Epithelial cell of esophagus (primary cell): ENCODE measurements at places on chromosomes 2 and 18.

- DNase-seq = no peak
Observed at GRCh38 chr2:197251163-197251562, 59.4 kb downstream of the ANKRD44 start.

DNA sequence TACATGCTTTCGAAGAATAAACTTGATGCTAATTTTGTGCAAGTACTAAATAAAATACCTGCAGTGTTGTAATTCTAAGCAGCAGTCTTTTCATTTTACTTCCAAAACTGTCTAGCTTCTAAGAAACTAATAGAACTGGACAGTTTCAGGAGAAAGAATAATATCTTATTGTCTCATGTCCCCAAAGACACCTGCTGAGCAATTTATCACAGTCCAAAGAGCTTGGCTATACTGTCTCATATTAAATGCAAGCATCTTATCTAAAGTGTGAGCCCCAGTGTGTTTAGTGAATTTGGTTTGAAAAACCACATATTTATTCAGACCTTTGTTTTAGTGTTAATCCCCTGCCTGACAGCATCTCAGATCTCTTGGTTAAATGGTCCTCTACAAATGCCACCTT is 374.3 kb downstream of the TMX3 start:
- no peak for DNase-seq

DNA sequence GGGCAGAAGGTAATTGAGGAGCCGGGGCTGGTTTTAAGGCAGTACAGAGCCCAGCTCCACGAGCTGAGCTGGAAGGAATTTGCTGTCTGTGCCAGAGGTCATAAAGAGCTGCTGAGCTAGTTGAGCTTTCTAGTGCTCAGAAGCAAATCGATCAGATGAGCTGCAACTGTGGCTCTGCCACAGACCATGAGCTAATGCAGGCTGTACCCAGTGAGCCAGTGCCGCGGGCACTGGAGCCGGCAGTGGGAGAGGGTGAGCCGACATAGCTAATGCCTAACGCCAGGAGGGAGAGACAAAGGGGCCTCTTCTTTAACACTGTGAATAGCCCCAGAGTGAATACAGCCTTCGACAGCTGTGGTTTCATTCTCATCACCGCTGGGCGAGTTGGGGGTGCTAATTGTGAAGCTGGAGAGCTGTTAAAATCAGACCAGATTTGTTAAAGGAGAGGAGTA is 410.1 kb upstream of the TCF4 start:
- peak; percentile 42 for DNase-seq

DNA sequence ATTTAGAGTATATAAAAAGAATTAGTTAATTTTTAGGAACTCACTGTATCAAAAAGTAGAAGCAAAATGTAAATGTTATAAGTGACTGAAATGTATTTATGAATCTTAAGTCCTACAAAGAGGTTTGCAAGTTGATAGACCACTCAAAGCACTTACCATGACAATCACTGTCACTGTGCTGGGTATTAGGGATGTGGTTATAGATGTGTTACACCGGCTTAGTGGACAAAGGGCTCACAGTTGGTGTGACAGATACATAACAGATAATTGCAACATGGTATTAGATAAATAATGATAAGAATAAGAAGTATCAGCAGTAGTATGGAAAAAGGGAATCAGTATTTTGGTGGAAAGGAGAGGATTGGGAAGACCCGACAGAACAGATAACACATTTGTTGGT is 21.6 kb downstream of the AGFG1 start:
- no peak for DNase-seq

GRCh38 chr2:96083064-96083939 is 33.1 kb downstream of the ADRA2B start:
- DNase-seq = no peak

DNA sequence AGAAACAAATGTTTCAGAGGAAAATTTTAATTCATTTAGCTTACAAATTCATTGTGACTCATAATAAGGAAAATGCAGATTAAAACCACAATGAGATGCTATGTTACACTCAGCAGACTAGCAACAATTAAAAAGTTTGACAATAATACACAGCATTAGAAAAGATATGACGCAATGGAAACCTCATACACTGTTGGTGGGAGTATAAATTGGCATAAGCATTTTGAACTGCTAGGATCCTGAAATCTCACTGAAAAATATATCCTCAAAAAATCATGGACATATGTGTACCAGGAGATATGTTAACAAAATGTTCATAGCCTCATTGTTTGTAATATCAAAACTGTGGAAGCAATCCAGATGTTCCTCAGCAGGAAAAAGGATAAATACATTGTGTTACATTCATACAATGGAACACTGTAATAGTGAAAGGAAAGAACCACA is 13.7 kb downstream of the CALCRL start:
- DNase-seq = peak; percentile 17

DNA sequence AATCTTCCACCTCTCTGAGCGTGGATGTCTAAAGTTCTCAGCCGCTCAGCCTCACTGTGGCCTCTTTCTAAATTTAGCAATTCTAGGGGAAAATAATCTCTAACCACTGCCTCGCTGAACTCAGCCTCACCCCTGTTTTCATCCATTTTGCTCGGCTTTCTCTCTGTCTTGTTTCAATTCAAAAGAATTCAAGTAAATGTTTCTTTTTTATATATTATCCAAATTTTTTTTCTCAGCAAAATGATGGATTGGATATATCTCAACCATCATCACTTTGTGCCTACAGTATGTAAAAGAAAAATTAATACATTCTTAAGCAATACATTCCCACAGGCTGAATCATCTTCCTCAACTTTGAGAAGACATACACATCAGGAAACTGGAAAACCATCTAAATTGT is 24.0 kb upstream of the GALNT5 start:
- peak; percentile 58 for DNase-seq

- no peak for DNase-seq
Observed at GRCh38 chr2:17579605-17580318, 39.3 kb downstream of the VSNL1 start.

GRCh38 chr2:23486684-23487075 is 101.7 kb downstream of the KLHL29 start:
- DNase-seq = peak; percentile 21

DNA sequence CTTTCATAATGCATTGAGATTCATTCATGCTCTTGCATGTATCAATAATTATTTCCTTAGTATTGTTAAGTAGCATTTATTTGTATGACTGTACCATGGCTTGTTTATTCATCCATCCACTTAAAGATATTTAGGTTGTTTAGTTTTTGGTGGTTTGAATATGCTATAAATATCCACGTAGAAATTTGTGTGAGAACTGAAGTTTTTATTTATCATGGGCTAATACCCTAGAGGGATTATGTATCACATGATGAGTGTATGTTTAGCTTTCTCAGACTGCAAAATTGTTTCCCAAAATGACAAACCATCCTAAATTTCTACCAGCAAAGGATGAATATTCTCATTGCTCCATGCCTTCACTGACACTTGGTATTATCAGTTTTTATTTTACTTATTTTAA is 55.2 kb downstream of the CSRNP3 start:
- DNase-seq = no peak

GRCh38 chr18:3454365-3455089 is 4.6 kb downstream of the TGIF1 start:
- DNase-seq = peak; percentile 62

DNA sequence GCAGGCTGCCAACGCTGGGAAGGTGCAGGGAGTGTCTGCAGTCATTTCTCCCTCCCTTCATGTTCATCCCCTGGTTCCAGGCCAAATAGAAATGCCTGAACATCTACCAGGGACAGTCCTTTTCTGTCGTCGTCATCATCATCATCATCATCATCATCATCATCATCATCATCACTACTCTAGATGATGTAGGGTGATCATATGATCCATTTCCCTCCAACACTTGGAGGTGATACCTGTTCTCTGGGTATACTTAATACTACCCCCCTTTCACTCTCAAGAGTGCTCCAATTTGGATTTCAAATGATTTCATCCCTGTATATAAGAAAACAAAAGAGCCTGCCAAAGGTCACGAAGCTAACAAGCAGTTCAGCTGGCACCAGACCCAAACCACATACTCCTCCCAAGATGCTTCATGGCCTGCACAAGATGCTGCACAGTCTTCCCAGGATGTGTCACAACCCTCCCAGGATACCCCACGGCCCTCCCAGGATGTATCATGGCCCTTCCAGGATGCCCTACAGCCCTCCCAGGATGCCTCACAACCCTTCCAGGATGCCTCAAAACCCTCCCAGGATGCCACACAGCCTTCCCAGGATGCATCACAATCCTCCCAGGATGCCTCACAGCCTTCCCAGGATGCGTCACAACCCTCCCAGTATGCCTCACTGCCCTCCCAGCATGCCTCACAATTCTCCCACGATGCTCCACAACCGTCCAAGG is 257.9 kb downstream of the DYSF start:
- no peak for DNase-seq

DNA sequence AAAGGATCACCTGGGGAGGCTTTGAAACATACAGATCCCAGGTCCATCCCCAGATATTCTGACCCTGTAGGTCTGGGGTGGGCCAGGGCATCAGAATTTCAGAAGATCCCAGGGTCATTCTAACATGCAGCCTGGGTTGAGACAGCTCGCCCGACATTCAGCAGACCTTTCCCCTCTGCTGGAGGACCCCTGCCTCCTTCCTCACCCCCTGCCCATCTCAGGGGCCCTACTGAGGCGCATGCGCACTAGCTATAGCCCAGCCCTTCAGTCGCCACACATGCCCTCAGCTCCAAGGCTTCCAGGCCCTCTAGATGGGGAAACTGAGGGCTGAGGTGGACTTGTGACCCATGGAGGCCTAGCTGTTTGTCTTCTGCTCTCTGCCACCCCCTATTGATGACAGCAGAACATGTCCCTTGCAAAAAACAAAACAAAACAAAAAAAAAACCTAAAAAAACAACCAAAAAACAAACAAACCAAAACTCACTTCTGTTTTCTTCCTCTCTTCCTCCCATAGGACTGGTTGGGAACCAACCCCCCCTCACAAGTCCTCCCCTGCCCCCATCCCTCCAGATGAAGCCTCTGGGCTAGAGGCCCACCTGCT is 91.3 kb downstream of the ZBTB7C start:
- no peak for DNase-seq

DNA sequence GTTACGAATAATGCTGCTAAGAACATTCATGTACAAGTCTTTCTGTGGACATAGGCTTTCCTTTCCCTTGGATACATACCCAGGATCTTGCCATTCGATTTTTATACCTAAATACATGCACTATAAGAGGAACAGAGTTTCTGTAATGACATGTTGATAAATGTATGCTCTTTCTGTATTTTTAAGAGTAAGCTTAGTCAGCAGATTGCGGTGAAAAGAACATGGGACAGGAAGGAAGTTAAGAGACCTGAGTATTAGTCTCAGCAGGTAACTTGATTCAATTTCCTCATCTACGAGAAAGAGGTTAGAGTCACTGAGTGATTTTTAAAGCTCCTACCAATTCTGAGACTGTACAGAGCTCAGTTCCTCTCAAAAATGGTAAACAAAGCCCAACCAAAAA is 2.6 kb upstream of the TLK1 start:
- DNase-seq = peak; percentile 35

GRCh38 chr2:162317058-162317742 is 1.3 kb downstream of the IFIH1 start:
- DNase-seq = no peak

DNA sequence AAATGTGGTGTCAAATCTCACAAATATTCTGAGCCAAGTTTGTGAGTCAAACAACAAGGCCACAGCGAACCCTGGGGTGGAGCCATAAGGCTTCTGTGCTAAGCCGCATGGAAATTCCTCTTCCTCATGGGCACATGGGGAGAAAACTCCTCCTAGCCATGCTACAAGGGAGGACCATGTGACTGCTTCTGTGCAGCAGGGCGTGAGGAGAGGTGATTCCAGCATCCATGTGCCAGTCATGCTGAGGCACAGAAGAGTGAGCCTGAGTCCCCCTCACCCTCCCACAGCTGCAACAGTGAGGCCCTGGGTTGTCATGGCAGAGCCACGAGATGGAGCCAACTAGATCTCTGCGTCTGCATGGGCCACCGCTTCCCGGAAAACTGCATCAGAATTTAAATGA is 488.8 kb upstream of the RAB6C start:
- DNase-seq = no peak

DNA sequence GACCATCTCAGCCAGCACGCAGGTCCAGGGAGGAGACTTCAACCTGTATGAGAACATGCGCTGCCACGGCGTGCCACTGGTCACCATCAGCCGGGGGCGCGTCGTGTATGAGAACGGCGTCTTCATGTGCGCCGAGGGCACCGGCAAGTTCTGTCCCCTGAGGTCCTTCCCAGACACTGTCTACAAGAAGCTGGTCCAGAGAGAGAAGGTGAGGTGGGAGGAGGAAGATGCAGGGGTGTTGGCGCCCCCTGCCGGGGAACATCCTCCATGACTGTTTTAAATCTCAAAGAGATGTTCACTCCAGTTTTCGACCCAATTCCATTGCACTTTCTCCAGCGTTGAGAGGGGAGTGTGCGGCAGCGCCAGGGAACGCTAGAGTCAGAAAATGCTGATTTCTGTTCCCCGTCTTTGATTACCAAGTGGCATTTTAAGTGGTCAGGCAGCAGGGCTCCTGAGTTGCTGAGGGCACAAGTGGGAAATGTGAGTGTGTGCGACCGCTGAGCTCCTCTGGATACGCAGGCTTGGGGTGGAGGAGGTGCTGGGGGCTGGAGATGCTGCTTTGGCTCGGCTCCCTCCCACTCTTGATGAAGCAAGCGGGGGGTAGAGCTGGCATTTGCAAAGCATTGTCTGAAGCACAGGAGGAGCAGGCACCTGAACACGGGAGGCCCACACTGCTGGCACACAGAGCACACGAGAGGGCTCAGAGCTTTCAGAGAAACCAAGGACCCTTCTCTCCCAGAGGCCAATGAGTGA is 27.7 kb upstream of the MAPRE3 start:
- peak; percentile 67 for DNase-seq

- DNase-seq = no peak
Observed at GRCh38 chr2:218984239-218985020, 554 bp downstream of the FEV start.

DNA sequence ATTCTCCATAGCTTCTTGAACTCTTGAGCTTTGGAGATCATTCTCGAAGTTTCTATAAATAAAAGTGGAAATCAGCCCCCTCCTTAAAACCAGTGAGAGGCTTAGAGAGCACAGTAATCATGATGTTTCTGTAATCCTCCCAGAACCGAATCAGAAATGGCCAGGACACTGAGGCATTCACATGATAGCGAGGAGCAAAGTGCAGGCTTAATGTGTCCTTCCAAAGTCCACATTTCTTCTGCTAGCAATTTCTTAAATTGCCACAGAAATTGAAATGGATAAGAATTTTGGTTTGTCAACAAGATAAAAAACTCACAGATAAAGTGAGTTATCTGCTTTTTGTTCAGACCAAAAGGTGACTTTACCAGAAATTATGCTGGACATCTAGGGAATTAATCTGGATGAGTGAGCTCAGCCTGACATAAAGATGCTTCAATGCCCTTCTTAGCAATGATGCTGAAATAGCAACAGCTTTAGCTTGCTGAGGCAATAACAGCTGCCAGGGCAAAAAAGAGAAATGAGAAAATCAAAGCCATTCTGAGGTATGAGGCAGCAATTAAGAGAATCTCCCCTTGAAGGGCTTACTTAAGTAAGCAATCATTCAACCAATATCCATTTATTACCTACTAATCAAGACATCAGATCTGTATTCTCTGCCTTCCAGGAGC is 82.4 kb upstream of the PHLPP1 start:
- DNase-seq = no peak
